Stimulated activated CD4-positive, alpha-beta T cell treated with anti-CD3 and anti-CD28 coated beads, Interleukin-1b, Interleukin-23, amount 100 ng/mL, for 1 hour (primary cell): ENCODE measurements at places on chromosomes 3 and 15.

- DNase-seq, result no peak
These were observed 223.6 kb upstream of the PDZRN3 start for GRCh38 chr3:73848173-73848906.

GRCh38 chr3:146195605-146196004, 34.6 kb upstream of the PLOD2 start:
- DNase-seq, result no peak

DNA sequence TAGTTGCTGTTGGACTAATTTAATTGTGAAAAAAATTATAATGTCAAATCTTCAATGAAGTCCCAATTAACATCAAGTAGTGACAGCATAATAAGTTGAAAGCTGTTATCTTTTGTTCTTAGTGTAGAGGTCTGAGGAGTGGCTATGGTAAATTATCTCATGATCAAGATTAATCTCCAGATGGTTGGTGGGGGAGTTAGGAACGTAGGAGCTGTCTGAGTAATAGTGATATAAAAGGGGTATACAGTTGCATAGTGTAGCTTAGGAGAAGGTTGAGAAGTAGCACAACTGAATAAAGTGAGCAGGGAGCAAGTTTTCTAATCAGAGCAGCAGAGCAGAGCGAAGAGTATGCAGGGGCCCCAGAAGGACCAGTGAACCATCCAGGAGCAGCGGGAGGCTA, 19.5 kb downstream of the TMOD2 start:
- no peak for DNase-seq

DNA sequence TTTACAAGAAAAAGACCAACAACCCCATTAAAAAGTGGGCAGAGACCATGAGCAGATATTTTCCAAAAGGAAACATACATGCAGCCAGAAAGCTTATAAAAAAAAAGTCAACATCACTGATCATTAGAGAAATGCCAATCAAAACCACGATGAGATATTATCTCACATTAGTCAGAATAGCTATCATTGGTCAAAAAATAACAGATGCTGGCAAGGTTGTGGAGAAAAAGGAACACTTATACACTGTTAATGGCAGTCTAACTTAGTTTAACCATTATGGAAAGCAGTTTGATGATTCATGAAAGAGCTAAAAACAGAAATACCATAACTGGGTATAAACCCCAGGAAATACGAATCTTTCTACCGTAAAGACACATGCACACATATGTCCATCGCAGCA, 76.3 kb downstream of the SUCNR1 start:
- no peak for DNase-seq

DNA sequence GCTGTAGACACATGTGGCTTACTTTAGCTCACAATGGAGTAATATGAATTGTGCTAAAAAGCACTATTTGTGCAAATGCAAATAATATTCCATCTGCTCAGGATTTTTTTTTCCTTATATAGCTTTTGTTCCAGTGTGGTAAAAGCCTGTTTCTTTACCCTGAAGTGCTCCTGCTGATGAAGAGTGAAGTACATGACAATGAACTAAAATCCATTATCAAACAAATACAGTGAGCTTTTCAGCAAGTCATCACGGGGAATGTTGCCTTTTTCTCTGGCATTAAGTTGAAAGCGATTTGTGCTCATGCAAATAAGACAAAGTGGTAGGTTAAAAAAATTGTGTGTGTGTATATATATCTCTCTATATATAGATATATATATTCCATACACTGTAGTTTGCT, 28.6 kb upstream of the CCDC39 start:
- no peak for DNase-seq

DNA sequence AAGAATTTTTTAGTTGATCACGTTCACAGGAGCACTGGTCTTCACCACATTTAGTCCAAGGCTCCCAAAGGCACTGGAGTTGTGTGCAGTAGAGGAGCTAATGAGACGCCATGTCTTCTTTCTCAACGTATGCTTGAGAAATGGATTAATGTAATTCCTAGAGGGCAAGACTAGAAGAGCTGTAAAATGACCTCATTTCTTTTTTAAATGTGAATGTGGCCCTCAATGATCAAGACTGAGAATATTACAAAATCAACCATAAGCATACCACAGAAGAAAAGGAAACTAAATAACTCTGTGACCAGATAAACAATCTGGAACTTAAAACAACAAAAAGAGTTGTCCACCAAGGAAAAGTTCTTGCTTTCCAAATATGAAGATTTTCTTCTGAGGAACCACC, 112.1 kb upstream of the THBS1 start:
- DNase-seq, result no peak

DNA sequence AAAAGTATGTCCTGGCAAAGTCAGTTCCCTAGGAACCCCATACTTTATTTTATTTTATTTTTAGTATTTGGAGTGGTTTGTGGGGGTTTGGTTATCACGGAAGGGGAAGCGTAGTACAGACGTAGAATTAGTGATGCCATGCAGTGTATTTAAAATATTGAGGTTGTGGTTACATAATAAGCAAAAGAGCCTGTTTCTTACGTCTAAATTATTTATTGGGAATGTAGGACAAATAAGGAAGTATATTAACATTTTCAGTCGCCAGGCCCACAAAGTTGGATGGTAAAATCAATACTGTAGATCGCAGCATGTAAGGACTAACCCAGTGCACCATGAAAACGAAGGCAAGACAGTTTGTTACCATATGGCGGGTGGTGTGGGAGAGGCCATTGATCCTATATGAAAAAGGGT, 558 bp downstream of the DTWD1 start:
- no peak for DNase-seq

DNA sequence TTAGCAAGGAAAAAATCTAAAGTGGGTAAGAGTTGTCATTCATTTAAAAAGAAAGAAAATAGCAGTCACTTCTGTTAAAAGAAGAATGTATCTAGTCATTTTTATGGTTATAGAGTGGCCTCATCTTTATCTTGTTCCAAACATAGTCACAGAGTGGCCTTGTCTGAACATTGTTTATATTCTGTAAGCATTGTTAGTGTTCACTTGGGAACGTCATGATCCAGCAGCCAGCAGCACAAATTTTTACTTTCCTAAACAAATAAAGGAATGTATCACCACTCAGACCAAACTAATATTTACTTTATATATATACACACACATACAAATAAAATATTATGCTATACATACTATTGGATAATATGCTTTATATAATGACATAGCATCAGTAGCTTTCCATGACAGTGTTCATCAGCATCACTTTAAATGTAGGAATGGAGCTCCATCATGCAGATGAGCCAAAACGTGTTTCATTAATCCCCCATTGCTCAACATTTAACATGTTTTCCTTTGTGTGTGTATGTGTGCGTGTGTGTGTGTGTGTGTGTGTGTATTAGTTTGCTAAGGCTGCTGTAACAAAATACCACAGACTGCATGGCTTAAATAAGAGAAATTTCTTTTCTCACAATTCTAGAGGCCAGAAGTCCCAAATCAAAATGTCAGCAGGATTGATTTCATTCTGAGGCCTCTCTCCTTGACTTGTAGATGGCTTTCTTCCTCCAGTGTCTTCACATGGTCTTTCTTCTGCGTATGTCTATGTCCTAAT, 39.6 kb upstream of the GYG1 start:
- DNase-seq, result no peak

DNA sequence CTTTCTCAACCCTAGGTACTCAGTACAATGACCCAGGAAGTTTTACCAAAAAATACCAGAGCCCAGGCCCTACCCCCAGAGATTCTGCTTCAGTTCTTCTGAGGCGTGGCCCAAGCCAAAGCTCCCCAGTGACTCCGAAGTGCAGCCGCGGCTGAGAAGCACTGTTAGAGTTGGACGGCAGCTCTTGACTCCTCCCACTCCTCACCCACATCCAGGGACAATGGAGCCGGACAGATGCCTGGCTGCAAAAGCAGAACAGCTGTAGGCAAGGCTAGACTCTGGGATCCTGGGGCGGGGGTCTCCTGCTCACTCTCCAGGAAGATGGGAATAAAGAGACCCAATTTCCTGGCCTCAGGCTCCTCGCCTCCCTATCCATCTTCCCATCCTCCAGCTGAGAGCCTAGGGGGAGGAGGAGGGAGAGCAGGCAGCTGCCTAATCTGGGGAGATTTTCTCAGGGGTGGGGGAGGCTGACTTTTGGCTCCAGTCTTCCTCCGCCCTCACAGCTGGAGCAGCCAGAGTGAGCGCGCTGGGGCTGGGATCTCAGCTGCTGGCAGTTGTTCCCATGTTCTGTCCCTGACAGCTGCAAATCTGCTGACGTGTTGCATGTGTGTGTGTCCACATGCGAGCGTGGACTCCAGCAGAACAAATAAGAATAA, 223.8 kb downstream of the OPA1 start:
- DNase-seq, result no peak

DNA sequence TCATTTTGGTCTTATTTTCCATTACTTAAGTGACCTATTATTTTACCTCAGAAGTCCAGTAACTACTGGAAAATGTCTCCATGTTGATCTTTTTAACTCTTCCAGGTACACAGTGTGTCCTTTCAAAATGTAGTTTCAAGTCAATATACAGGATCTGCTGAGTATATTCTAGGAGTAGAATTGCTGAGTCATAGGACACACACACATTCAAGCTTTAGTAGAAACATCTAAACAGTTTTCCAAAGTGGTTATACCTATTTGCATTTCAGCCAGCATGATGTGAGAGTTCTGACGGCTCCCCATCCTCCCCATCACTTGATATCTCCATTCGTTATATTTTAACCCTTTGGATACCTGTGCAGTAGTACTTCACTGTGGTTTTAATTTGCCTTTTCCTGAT, 271.9 kb downstream of the MCTP2 start:
- no peak for DNase-seq

DNA sequence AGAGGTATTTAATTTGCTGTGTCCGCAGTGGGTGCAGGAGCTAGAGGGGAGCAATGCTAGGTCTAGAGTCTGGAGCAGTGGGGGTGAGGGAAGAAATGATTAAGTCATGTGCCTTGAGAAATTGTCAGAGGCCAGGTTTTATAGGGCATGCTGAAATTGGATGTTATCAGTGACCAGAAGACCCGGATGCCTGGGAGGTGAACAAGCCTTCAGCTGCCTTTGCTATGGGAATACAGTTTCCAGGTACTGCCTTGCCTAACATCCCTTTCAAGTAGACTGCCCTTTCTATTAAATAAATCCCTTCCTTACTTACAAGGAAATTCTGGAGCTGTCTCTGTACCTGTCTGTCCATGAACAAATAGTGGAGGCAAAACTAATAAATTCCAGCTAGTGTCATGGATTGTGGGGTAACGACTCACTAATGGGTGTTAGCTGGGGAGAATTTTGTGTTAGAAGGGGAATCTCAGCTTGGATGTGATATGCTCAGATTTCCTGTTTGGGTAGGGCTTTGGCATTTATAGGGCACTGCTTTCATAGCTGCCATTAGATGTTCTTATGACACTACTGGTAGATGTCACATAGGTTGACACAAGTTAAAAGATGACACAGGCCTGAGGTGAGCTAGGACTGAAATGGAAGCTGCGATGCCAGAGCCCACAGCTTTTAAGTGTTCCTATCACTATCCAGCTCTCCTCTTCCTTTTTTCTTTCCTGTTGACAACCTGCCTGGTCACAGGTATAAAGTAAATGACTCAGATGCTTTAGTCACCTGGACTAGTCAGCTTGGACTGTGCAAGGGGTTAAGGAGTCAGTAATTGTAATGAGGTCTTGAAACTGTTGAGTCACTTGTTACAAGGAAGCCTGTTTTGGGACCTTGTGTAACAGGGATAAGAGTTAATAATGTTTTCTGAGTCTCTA, 21.3 kb downstream of the CHD2 start:
- no peak for DNase-seq

DNA sequence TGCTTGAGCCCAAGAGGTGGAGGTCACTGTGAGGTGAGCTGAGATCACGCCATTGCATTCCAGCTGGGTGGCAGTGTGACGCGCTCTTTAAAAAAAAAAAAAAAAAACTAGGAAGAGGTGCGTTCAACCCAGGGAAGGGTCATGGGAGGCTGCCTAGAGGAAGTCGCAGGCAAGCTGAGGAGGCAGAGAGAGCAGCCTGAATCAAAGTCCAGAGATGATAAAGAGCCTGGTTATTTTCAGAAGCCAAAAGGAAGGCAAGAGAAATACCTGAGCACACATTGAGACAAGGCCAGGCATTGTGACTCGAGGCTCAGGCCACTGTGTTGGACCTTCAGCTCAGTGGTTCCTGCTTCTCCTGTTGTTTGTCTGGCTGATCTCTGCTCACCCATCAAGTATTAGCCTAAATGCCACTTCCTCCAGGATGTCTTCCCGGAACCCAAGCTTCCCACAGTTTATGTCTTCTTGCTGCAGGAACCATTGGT, 16.1 kb upstream of the GCNT3 start:
- no peak for DNase-seq

- DNase-seq, result peak; percentile 66
These were observed 395 bp downstream of the ZFAND6 start for GRCh38 chr15:80059786-80060355.

- no peak for DNase-seq
These were observed 151.1 kb downstream of the IL20RB start for GRCh38 chr3:137108699-137109440.

- no peak for DNase-seq
These were observed 62.8 kb downstream of the XXYLT1 start for GRCh38 chr3:195208183-195208582.

DNA sequence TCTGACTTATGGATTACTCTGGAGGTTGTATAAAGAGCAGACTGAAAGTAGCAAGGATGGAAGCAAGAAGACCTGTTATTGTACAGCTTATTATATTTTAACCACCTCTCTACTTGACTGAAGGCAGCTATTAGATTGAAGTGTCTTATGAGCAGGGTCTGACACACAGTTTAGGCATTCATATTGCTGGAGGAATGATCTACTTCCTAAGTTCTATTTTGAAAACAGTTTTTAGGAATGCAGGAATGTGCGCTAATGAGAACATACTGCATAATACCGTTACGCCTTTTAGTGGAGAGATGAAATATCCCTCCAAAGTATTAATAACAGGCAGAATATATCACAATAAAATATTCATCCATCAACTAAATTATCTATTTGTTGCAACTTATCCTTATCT, 193.3 kb downstream of the ISL2 start:
- DNase-seq, result no peak
